Stimulated activated CD8-positive, alpha-beta memory T cell treated with anti-CD3 and anti-CD28 coated beads, Interleukin-4, amount 100 ng/mL, for 1 hour (primary cell): ENCODE measurements at places on chromosomes 16 and 17.

GRCh38 chr17:58684003-58684402 is 7.8 kb downstream of the TEX14 start:
- DNase-seq = no peak

DNA sequence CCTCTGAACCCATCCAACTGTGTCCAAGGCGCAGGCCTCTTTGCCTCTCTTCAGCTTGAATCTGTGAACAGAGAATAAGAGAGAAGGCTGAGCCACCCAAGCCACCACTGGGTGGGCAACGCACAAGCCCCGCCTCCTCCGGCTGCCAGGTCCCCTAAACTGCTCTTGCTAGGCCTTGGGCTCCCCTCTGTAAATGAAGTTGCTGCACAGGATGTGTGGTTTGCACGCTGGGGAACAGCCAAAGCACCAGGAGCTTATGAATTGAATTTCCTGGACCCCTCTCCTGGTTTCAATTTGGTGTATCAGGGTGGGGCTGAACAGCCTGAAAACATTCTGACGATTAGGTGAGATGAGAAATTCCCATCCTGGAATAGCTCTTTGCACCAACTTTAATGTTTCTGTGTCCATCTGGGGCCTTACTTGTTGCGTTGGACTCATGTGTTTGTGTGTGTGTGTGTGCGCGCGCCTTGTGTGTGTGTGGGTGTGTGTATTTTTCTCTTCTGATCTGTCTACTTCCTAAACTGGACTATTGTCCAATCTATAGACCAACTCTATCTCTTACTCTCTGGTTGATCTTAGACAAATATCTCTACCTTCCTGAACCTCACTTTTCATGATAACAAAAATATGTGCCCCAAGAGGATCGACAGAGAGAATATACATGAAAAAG is 2.3 kb downstream of the CCL1 start:
- no peak for DNase-seq

- no peak for DNase-seq
Observed at GRCh38 chr17:4852567-4853207, 19.5 kb downstream of the MINK1 start.

DNA sequence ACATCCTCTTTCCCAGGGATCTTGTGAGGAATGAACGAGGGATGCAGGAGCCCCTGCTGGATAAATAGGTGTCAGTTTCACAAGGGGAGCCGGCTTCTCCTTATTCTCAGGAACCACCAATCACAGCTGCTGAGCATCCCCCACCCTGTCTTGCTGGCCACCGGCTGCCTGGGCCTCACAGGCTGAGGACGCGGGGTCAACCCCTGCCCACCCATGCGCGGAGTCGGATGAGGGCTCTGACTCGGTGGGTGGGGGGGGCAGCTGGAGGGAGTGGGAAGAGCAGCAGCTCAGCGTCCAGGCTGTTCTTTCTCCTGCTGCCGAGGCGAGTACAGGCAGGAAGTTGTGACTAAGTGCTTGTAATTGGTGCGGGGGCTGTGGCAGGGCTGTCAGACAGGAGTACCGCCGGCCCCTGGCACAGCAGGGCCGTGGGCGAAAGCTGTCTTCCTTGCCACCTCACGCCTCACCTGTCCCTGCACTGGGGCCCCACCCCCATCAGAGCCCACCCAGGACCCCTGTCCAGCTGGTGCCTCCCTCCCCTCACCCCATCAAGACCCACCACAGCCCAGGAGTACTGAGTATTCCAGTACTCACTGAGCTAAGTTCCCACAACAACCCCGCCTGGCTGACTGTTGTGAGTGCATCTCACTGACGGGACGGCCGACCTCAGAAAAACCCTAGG is 11.0 kb upstream of the DPEP1 start:
- peak; percentile 31 for DNase-seq

DNA sequence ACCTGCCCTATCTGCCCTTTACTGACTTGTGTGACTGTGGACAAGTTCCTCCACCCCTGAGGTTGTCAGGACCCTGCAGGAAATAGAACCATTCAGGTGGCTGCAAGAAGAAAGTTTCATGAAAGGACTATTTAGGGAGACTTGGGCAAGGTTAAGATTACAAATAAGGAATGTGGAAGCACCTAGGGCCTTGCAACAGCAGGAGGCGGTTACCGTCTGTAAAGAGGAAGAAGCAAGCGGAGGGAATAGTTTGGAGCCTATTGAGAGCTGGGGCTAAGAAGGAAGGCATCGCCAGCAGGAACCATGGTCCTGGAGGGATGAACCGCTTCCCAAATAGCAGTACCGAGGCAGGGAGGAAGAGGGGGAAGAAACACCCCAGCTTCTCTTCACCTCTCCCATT is 132.4 kb downstream of the PRKCB start:
- no peak for DNase-seq

GRCh38 chr17:47918006-47918405 is 22.0 kb downstream of the SP2 start:
- no peak for DNase-seq

GRCh38 chr17:49690256-49690655 is 12.4 kb upstream of the SPOP start:
- DNase-seq = no peak

GRCh38 chr16:47866423-47866822 is 289.4 kb downstream of the ABCC12 start:
- DNase-seq = no peak

- DNase-seq = no peak
Observed at GRCh38 chr17:56096026-56096810, 57.1 kb upstream of the ANKFN1 start.

DNA sequence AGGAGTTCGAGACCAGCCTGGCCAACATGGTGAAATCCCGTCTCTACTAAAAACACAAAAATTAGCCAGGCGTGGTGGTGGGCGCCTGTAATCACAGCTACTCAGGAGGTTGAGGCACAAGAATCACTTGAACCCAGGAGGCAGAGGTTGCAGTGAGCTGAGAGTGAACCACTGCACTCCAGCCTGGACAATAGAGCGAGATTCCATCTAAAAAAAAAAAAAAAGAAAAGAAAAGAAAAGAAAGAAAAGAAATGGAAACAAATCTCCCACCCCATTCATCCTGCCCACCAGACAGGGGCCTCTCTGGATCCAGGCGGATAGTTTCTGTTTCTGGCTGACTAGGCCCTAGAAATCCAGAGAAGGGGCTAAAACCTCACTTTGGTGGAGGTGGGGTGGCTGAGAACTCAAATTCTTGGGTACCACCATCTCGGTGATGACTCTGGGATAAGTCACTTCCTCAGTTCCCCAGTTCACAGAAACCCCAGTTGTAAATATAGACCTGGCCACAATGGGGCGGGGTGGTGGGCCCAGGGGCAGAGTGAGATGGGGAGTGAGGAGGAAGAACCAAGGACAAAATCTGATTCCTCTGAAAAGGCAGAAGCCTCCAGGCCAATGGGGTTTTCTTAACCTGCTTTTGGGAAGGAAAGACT is 22.2 kb downstream of the SOCS1 start:
- DNase-seq = no peak

DNA sequence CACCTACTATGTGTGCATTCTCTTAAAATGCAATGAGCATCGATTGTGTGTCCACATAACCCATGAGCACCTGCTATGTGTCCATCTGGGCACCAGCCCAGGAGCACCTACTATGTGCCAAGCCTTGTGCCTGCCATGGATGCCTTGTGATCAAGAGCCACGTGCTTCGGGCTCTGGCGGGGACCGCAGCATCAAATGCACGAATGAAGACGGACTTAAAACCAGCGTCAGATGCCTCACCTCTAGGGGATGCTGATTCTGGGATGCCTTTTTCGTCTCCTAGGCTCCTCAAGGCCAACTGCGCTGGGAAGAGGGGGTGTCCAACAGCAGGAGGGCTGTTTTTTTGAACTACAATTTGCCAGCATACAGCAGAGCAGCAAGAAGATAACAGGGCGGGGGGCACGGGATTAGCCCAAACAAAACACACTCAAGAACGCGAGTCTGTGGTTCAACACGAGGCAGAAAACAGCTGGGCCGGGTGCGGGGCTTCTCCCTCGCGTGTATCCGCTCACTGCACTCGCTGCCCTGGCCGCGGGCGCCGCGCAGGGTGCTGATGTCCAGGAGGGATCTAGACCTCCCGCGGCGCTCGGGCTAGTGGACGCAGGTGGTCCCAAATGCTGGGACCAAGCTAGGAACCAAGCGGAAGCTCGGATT is 1.2 kb upstream of the GLIS2 start:
- DNase-seq = no peak

DNA sequence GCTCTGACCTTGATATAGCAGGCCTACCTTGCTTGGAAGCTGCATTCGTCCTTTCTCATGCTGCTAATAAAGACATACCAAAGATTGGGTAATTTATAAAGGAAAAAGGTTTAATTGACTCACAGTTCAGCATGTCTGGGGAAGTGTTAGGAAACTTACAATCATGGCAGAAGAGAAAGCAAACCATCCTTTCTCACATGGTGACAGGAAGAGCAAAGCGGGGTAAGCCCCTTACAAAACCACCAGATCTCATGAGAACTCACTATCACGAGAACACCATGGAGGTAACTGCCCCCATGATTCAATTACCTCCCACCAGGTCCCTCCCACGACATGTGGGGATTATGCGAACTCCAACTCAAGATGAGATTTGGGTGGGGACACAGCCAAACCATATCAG is 6.0 kb upstream of the MAPT start:
- DNase-seq = no peak
